G401 (cell line): ENCODE measurements at places on chromosomes 11 and 22.

- no peak for DNase-seq
Observed at GRCh38 chr11:90594658-90595057, 371.8 kb upstream of the CHORDC1 start.

GRCh38 chr11:19631712-19632498 is 80.7 kb upstream of the NAV2 start:
- no peak for DNase-seq

GRCh38 chr11:29963796-29964195 is 53.0 kb downstream of the KCNA4 start:
- DNase-seq = no peak

DNA sequence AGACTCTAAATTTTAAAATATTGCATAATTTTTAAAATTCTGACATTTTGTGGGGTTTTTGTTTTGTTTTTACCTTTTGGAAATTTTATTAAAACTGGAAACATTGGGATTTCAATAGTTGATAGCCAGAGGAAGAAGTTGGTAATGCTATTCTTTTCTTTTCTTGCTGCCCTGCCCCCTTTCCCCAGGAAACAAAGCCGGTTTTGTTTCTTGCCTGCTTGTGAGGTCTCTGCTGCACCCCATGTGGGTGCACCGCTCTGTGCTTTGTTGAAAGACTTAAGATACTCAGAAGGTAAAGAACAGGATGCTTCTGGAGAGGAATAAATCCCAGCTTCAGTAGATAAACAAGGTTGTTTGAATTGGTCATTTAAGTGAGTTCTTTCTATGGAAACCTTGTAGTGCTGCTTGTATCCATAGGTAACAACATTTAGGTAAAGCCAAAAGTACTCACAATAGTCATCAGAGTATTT is 87.5 kb downstream of the YAP1 start:
- DNase-seq = peak; percentile 8

DNA sequence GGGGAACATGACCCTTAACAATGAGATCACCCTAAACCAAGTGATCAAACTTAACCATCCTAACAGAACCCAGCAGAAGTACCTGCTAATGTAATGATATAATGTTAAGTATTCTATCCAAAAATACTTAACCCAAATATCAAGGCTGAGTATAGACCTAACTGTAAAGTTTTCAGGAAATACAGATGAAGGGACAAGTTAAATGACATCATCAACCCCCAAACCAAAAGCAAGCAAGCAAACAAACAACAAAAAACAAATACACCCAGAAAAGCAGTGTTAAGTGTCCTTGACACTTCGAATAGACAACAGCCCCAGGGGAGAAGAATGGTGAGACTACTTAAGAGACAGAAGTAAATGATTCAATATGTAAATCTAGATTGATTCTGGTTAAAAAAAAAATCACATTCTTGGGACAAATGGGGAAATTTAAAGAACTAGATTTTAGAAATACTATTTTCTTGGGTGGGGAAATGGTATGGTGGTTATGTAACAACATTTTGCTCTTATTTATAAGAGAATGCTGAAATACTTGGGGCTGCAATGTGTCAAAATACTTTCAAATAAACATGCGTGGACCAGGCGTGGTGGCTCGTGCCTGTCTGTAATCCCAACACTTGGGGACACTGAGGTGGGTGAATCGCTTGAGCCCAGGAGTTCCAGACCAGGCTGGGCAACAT is 2.5 kb downstream of the CSTF3 start:
- DNase-seq = no peak

- no peak for DNase-seq
Observed at GRCh38 chr11:126891556-126892217, 108.9 kb downstream of the KIRREL3 start.

DNA sequence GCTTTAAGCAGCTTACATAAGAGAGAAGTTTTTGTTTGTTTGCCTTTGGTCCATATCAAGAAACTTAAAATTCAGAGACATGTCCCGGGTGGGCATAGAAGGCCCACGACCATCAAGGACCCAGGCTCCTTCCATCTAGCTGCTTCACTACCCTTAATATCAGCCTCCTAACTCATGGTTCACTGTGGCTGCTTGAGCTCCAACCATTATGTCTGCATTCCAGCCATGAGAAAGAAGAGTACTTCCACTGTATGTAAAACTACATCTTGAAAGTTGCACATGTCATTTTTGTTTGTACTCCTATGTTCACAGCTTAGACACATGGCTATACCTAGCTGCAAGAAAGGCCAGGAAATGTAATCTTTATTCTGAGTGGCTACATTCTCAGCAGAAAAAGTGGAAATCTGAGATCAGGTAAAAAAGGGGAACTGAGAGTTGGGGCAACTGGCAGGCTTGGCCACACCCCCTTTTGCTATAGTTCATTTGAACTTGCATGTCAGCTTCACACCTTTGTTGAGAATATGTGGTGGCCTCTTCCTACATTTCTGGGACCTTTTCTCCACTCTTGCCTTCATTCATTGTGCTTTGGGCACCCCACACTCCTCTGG is 81.3 kb upstream of the TP53I11 start:
- no peak for DNase-seq

GRCh38 chr11:2807801-2808241 is 77.8 kb downstream of the CDKN1C start:
- no peak for DNase-seq

GRCh38 chr11:117752721-117753237 is 44.2 kb downstream of the DSCAML1 start:
- no peak for DNase-seq

DNA sequence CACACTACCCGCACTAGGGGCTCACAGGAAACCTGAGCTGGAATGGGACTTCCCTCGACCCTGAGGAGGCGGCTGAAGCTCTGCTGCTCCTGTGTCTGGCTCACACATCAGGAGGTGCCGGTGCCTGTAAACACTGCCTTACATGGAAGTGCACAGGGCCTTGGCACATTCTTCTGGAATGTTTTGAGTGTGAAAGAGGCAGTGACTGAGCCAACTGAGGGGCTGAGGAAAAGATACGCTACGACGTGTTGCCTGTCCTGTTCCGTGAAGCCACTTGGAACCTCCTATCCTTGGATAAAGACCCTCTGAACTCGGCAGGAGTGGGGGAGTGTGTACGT is 10.5 kb downstream of the TXN2 start:
- no peak for DNase-seq

GRCh38 chr11:69442807-69443137 is 38.7 kb upstream of the LINC01488 start:
- no peak for DNase-seq

- DNase-seq = no peak
Observed at GRCh38 chr22:35039625-35040024, 26.3 kb upstream of the ISX start.
